ENCODE measurements at places on chromosomes 11 and 22.

DNA sequence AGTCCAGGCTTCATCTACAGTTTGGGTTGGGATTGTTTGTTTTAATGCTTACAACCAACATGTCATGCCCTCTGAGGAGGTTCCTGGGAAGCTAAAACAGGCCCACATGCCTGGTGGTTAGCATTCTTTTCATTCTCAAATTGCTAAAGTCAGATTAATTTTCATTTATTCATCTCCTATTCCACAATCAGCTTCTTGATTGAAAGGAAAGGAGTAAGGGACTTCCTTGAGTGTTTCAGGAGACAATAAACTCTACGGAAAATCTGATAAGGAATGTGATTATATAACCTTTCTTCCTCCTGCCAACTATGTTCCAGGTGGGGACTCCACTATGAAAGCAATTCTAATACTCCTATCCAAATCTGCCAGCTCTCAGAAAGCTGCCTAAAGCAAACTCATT lies 30.8 kb downstream of the MRTFA start:
- no peak for DNase-seq

DNA sequence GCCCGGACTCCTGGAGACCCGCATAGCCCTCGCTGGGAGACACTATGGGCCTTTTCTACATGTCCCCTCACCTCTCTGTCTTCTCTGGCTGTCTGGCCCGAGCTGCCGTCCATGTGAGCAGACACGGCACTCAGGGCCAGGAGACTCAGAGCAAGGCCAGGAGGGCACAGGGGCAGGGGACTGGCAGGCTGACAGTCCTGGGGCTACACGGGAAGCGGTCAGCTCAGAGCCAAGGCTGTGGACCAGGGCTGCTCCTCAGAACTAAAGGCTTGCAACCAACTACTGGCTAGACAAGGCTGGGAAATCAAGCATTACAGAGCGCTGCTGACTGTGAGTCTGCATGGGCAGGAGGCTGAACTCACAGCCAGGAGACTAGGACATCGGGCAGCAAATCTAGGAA lies 56.1 kb upstream of the CDON start:
- DNase-seq, result no peak

GRCh38 chr22:42353883-42354727 lies 78.1 kb downstream of the NFAM1 start:
- peak; percentile 81 for DNase-seq

- DNase-seq, result no peak
Measured at GRCh38 chr11:76810151-76810853, 27.1 kb downstream of the TSKU start.
